T1000 (cell line): ENCODE measurements at places on chromosomes 7 and 10.

- no peak for DNase-seq
Measured at GRCh38 chr10:42795701-42796100, 13.1 kb downstream of the BMS1 start.

GRCh38 chr10:21269289-21269688 is 256.2 kb downstream of the SKIDA1 start:
- no peak for DNase-seq

DNA sequence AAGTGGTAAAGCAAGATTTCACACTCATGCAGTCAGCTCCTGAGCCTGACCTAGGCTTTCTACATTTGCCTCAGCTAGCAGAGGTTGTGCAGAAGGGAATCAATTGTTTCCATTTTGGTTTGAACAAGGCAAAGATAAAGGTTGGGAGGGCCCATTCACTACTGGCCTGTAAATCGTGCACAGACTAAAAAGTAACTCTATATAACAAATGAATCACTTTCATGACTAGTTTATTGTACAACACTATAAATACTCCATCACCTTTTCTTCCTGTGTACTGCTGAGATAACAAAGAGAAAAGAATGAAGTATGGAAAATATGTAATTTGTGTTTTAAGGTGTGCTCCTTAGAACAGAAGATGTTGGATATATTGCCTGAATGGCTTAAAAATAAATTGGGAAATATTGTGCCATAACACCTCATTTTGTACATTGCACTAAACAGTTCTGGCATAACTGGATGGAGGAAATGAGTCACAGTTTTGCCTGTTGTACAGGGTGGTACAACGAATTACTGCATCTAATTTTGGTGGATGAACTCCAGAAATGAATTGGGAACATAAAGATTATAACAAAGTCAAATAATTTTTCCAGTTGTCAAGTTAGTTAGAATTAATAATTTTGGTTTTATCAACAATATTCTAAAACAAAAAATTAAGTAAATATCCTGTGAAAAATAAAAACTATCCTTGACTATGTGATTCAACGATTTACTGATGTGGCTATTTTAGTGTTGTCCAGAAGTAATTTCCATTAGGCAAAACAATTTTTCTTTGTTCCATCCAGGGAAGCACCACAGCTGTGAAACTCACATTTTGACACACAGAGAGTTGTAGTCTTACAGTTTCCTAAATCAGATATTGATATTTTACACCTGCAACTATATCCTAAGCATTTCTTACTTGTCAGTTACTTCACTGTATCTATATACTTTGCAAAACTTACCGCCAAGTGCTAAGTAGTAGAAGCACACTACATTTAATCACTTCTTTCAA is 18.0 kb downstream of the SEMA3C start:
- no peak for DNase-seq

GRCh38 chr7:73707045-73707631 is 12.3 kb downstream of the STX1A start:
- DNase-seq, result peak; percentile 81

DNA sequence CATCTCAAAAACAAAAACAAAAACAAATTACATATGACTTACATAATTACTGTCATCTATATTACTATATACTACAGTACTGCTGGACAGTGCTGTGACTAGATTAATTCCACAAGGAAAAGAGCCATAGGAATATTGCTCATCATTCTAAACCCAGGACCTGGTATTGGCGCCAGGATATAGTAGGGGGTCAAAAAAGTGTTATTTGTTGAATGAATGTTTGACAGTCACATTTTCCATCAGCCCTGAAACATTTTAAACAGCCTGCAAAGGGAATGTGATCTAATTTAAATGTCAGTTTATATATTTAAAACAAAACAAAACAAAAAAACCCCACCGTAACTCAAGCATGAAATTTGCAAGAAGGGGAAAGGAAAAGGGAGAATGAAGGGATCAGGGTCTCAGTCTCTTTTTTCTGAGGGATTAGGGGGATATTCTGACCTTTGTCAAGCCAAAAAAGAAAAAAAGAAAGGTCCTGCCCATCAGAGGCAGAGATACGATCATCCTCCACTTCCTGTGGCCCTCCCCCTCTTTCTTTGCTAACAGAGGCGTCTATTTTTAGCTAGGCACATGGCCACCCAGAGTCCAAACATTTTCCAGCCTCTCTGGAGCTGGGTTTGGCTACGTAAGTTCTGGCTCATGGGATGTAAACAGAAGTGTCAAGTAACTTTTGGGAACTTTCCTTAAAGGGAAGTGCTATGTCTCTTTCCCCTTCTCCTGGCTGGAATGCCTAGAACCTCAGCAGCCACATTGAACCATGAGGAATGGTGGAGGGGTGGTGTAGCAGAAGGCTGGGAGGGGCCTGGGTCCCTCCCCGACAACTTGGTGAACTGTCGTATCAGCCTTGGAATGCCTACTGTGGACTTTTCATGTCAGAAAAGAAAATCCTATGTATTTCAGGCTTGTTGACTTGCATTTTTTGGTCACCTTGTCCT is 44.6 kb upstream of the DLG5 start:
- no peak for DNase-seq

GRCh38 chr7:142177869-142178268 is 66.4 kb downstream of the MGAM2 start:
- DNase-seq, result no peak

DNA sequence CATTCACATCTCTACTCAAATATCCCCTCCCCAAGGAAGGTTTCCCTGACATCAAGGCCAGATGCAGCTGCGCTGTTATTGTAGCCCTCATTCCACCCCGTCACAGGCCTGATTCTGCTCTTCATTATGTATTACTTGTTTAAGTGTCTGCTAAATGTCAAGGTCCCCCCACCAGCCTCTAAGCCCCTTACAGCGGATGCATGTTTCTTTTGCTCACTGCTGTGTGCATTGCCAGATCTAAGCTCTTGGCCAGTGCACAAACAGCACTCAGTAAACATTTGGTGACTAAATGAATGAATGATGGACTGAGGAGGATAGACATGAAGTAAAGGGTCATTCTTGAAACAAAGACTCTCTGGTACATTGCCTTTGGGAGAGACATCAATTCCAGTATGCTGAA is 90.6 kb downstream of the NEBL start:
- DNase-seq, result no peak

DNA sequence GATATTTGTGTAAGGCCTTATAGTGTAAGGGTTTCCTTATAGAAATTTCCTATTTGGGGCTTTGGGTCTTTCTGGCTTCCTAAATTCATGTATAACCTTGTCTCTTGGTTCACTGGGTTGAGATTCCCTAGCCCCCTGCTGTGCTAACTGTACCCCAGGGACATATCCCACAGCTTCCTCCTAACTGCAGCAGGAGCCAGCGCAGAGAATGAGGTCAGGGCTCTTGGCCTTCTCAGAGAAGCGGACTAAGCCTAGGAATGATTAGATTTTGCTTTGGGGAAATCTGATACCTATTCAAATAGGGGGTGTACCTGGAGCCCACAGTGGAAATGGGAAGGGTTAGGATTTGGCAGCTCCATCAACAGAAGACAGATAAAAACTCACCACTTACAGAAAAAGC is 138.1 kb upstream of the EFCAB10 start:
- DNase-seq, result no peak

DNA sequence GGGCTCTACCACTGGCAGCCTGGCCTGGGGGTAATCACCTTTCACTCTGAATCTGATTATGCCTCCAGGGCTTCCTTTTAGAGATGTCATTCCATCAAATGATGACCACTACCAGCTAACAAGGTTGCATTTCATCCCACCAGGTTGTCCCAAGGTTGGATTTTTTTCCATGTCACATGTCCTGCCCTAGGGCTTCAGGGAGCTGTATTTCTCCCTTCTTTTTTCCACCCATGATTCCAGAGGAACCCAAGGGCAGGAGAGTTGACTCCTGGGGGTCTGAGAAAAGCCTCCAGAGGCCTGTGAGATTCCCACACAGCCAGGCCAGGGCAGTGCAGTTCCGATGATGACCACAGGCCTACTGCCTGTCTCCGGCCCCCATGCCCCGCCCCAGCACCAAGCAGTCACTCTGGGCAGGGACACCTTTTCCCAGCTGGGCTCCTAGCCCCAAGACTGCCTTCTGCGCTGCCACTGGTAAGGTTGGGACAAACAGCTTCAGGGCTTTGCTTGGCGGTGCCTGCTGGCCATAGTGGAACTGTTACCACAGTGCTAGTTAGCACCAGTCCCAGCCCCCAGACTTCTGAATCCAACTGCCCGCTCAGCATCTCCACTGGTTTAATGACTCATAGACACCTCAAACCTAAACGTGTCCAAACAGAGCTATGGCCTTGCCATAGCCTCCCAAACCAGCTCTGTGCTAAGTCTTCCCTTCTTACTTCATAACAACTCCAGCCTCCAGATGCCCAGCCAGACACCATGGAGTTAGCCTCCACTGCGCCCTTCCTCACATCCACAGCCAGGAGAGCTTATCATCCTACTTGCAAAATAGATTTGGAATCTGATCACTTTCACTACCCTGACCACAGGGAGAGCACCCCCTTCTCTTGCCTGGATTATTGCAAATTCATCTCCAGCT is 133.7 kb downstream of the ARHGAP22 start:
- no peak for DNase-seq

DNA sequence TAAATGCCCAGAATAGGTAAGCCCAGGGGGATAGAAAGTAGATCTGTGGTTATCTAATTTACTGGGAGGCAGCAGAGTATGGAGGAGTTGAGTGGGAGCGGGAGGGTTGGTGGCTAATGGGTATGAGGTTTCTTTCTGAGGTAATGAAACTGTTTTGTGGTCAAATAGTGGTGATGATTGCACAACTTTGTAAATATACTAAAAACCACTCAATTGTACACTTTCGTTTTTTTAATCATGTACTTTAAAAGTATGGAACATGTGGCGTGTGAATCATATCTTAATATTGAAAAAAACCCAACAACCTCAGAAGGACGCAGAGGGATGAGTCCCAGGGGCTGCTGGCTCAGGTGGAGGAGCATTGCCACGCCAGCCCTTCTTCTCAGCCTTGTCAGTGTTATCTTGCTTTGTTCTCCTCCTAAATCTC is 118.1 kb downstream of the WDR11 start:
- no peak for DNase-seq

DNA sequence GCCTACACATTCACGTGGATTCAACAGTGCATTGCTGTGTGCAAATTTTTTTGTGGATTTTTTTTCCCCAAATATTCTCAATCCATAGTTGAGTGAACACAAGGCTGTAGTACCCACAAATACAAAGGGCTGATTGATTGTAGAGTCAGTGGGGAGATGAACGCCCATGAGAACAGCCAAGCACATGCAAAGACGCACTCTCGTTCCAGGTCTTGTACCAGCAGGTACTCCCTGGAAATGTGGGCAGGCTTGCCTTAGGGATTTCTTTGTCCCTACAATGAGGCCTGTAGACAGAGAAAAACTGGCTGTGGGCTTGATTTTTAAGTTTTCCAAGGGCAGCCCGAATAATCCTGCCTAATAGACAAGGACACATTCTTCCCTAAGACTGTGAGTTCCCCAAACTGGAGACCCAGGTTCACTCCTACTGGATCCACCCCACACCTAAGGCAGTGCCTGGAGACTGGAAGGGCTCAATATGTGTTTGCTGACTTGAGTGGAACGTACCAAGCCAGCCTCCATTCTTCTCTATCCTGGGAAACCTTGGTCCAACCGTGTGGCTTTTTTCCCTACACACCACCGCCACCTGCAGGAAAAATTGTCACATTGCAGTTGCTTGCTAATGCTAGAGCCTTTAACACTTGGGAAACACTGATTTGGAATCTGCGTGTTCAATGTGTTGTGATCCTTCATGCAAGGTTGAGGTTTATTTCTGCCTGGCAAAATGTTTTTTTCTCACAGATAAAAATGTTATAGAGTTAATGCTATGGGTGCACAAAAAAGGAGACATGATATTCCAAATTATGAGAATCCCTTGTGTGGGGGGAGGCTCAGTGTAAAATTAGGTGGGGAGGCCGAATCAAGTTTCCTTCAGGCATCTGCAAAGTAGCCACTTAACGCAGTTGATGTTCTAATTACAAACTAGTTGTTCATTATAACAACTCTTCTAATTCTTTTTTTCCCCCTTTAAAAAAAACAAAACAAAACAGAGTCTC is 49.3 kb downstream of the PPP1R17 start:
- DNase-seq, result peak; percentile 35

DNA sequence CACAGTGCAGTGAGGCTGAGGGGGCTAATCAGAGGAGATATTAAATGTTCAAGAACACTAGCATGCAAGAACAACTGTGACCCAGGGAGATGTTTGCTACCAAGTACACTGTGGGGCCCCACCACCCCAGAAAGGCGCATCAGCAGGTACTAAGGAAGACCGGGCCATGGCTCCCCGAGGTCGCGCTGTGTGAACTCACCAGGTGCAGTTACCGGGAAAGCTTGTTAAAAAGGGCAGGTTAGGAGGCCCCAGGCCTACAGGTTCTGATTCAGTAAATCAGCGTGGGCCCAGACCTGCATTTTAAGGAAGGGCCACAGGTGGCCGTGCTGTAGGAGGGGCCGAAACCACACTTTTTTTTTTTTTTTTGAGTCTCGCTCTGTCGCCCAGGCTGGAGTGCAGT is 54.6 kb downstream of the TMEM209 start:
- DNase-seq, result no peak

DNA sequence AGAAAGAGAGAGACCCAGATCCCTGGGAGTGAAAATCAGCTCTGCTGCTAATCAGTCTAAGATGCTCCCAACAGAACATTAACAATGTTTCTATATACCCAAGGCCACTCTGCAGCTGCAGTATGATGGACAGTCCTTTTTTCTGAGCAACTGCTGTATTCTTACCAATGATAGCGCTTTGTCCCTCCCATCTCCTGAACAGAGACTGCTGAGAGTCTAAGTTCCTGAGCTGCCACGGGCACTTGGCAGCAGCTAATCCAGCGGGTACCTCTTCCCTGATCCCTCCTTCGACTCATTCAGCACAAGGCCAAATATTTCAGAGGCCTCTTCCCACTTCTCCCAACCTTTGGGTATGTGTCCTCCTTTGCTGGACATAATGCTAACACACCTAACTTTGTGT is 7.7 kb downstream of the CPVL start:
- no peak for DNase-seq

GRCh38 chr7:99949645-99950228 is 20.3 kb upstream of the GJC3 start:
- no peak for DNase-seq

- no peak for DNase-seq
Measured at GRCh38 chr10:26468700-26469099, 30.6 kb downstream of the APBB1IP start.

- no peak for DNase-seq
Measured at GRCh38 chr7:8384901-8385300, 48.5 kb upstream of the NXPH1 start.

GRCh38 chr7:125681508-125681907 is 751.9 kb upstream of the POT1 start:
- DNase-seq, result no peak

DNA sequence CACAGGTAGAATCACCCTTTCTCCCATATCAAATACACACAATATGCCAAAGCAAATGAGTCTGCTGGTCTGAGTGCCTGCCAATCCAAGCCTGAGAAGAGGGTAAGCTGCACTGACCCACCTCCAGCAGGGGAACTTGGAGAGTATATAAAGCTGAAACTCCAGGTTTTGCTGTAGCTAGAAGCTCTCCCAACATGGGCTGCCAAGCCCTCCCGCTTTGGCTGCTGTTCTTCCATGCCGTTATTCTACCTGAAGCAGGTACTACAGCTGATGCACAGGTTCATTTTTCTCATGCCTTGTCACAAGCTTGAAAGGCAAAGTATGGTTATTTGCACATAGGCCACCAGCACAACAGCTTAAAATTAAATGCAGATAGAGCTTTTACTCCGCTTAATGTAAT is 21.5 kb upstream of the C10orf120 start:
- no peak for DNase-seq
